HFFc6 (cell line): ENCODE measurements at places on chromosomes 5 and 9. TPM values are rescaled to one million over a fixed set of nuclear protein-coding genes. Genes with fewer than 3 reads are reported as not detected.

DNA sequence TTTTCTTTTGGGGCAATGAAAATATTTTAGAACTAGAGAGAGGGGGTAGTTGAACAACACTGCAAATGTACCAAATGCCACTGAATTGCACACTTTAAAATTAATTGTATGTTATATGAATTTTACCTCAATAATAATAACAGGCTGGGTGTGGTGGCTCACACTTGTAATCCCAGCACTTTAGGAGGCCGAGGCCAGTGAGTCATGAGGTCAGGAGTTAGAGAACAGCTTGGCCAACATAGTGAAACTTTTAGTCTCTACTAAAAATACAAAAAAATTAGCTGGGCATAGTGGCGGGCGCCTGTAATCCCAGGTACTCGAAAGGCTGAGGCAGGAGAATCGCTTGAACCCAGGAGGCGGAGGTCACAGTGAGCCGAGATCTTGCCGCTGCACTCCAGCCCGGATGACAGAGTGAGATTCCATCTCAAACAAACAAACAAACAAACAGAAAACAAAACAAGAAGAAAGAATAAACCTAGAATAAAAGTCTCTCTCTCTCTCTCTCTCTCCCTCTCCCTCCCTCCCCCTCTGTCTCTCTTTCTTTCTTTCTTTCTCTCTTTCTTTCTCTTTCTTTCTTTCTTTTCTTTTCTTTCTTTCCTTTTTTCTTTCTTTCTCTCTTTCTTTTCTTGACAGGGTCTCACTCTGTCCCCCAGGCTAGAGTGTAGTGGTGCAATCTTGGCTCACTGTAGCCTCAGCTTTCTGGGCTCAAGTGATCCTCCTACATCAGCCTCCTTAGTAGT, 91.1 kb downstream of the BASP1 start:
- DNase-seq = no peak

GRCh38 chr5:6328173-6328572, 50.2 kb downstream of the MED10 start:
- DNase-seq = no peak

DNA sequence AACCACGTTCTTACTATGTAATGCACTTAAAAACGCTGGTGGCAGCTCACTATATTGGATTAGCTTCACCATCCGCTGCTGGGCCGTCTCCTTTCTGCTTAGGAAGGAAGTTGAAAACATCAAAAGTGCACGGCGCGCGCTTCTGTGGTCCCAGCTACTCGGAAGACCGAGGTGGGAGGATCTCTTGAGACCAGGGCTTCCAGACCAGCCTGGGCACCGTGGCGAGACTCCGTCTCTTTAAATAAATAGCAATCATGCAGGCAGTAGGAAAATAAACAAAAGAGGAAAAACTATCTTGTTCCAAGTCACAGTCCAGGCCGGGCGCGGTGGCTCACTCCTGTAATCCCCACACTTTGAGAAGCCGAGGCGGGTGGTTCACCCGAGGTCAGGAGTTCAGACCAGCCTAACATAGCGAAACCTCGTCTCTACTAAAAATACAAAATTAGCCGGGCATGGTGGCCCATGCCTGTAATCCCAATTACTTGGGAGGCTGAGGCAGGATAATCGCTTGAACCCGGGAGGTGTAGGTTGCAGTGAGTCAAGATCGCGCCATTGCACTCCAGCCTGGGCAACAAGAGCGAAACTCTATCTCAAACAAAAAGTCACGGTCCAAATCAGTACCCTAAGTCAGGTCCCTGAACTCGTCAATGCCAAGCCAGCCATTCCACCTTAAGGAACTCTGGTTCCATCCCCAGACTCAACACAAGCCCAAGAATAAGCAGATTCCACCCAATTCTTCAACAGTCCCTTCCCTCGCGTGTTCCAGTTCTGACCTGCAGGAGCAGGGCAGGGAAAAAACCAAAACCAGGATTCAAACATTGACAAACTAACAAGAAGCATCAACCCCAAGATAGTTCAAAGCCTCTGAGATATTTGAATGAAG, 1.0 kb upstream of the GOLGA1 start:
- peak; percentile 20 for DNase-seq

GRCh38 chr9:126704892-126705766, 91.4 kb downstream of the LMX1B start:
- peak; percentile 44 for DNase-seq

PCDHA11 gene
- total RNA-seq = 0.10 TPM in 1 of 3 replicates, not detected in the others

ZNF782 gene
- total RNA-seq = 1.2 to 2.9 TPM (median 2.5 TPM) in 3 replicates

DNA sequence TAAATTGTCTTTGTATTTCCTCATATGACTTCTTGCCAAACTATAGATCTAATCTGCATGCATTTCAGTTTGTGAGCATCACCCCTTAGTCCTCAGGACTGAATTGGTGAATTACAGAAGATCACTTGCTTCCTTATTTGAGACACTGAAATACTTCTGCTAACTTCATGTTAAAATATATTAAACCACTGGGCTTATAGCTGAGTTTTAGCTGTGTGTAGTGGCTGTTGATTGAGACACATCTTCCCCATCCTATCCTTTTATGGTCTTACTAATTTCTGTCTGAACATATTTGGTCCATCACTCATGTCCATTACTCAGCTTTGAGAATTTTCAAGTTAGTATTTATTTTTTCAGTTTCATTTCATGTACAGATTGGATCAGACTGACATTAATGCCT, 295.9 kb downstream of the PSAT1 start:
- peak; percentile 64 for DNase-seq

IFNA13 gene
- not detected in 2 replicates for total RNA-seq

DNA sequence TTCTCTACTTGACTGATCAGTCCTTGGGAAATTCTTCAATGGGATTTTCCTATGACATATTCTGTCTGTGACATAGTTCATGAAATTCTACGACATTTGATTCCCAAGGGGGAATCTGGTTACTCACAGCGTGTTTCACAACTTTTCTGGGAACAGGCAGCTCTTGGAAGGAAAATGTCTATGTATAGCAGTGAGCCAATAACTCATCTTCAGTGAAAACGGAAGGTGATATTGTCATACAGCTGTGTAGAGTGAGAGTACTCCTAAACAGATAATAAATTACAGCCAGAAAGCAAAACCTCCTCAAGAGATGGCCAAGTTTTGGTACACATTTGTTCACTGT, 91.4 kb downstream of the C9orf152 start:
- DNase-seq = peak; percentile 91

DNA sequence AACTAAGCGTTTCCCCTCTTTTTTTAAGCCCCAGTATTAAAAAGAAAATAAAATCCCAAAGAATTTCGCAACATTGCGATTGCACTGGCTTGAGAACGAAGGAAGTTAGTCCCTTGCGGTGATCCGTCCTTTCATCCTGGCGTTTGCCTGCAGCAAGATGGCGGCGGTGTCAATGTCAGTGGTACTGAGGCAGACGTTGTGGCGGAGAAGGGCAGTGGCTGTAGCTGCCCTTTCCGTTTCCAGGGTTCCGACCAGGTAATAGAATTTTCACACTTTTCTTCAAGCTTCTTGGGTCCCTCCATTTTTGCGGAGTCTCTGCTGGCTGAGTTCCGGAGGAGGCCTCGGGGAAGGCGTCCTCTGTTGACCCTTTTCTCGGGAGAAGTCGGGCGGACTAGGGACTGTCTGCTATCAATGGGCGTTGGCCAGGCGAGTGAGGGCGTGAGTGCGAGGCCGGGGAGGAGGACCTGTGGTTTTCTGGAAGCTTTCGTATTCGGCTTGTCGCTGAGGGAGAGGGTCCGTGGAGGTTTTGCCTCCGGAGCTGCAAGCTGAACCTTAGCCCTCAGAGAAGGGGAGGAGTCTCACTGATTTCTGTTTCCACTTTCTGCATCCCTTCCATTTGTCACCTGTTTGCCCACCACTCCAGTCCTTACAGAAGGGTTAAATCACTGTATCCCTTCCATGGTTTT, at the start of gene NDUFS4:
TSS of gene NDUFS4 (plus strand) at position 134 of the 686 bp plus-strand sequence. CDS start at position 158, 24 bp downstream.
- peak; percentile 90 for DNase-seq

PCDHAC1 gene
- not detected in 2 replicates for total RNA-seq

GRCh38 chr5:141570655-141571054, 48.1 kb downstream of the DIAPH1 start:
- DNase-seq = no peak

BSPRY gene
- total RNA-seq = not detected in 2 replicates

MRPL50 gene
- 10.1 to 11.2 TPM (median 10.2 TPM) in 3 replicates for total RNA-seq

PCDHA4 gene
- not detected in 2 replicates for total RNA-seq

GRCh38 chr5:171578829-171579491, 159.5 kb downstream of the FGF18 start:
- no peak for DNase-seq

- no peak for DNase-seq
These were observed 165.5 kb downstream of the TSSK1B start for GRCh38 chr5:113269023-113269997.

NREP gene
- 32.5 to 89.1 TPM (median 82.4 TPM) in 3 replicates for total RNA-seq

GABRA1 gene
- not detected in 3 replicates for total RNA-seq

SLC25A2 gene
- 0.15 TPM in 1 of 3 replicates, not detected in the others for total RNA-seq

- DNase-seq = peak; percentile 70
These were observed 6.1 kb downstream of the SCAI start for GRCh38 chr9:125137200-125137599.

DNA sequence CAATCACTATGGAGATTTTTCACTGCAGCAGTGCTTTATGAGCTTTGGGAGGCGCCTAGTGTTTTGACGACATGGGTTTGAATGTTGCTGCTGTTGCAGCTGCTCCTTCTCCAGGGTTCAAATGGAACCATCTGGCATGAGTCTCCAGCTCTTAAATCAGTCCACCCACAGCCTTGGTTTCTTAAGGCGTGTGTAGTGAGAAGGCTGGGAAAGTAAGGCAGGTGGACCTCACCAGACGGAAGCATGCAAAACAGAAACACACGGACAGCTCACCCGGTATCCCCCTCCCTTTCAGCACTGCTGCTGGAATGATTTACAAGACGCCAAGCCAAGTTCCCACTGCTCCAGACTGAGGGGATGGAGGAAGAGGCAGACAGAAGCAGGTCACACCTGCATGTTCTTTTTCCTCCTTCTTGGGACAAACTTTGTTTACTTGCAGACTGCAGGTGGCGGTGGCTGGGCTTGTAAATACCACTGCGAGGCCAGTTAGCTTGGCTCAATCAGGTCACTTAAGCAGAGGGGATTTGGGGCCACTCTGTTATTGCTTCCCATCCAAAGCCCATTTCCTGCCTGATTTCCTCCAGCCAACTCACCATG, 47.4 kb downstream of the ADAM19 start:
- no peak for DNase-seq

PHYHD1 gene
- total RNA-seq = 7.0 to 9.7 TPM (median 7.7 TPM) in 3 replicates

ACO1 gene
- 75.9 to 89.7 TPM (median 80.4 TPM) in 3 replicates for total RNA-seq

- DNase-seq = no peak
These were observed 27.1 kb upstream of the CTXN3 start for GRCh38 chr5:127621601-127622325.

- no peak for DNase-seq
These were observed at the start of gene WNK2 for GRCh38 chr9:93183663-93184431. WNK2 (plus strand) TSS chr9:93184139; CDS start chr9:93184930, 791 bp downstream.

- DNase-seq = no peak
These were observed 221.3 kb upstream of the FTMT start for GRCh38 chr5:121630402-121630801.

DNA sequence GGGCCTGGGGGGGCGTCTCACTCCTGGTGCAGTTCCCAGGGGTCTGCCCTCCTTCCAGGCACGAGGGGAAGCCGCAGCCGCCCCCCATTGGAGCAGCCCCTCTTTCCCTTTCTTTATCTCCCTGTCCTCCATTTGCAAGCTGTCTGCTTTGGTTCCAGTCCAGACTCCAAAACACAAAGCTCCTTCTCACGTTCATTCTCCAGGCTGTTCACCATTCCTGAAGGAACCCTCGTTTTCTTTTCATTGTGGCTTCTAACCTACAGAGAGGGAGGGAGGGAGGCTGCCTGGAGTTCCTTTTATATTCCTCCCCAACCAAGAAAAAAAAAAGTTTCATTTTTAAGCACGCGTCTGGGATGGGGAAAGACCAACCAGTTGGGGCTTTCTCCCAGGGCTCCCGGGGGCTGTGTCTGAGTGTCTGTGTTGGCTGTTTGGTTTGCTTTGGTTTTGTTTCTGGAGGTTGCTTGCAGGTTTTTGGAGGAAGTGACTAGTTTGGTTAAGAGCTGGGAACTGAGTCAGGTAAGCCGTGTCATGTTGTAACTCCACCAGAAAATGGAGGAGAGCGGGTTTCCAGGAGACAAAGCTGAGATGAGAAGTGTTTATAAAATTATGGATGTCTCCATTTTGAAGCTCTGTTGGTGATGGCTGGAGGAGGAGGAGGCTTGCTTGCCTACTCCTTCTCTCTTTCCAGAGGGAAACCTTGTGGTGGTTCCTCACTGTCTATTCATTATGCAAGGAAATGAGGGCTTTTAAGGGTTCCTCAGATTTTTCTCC, 1.6 kb downstream of the ZNF462 start:
- DNase-seq = peak; percentile 34

LEAP2 gene
- total RNA-seq = 0.08 to 0.46 TPM (median 0.37 TPM) in 3 replicates

LCN1 gene
- total RNA-seq = not detected in 3 replicates

- DNase-seq = peak; percentile 28
These were observed 63.2 kb downstream of the SERINC5 start for GRCh38 chr5:80192507-80193241.

CARTPT gene
- not detected in 3 replicates for total RNA-seq

- DNase-seq = peak; percentile 6
These were observed 933.6 kb downstream of the CDH12 start for GRCh38 chr5:21919414-21920022.

- DNase-seq = no peak
These were observed 78.6 kb upstream of the MYO10 start for GRCh38 chr5:17014686-17015085.

TAF11L4 gene
- not detected in 3 replicates for total RNA-seq

DNA sequence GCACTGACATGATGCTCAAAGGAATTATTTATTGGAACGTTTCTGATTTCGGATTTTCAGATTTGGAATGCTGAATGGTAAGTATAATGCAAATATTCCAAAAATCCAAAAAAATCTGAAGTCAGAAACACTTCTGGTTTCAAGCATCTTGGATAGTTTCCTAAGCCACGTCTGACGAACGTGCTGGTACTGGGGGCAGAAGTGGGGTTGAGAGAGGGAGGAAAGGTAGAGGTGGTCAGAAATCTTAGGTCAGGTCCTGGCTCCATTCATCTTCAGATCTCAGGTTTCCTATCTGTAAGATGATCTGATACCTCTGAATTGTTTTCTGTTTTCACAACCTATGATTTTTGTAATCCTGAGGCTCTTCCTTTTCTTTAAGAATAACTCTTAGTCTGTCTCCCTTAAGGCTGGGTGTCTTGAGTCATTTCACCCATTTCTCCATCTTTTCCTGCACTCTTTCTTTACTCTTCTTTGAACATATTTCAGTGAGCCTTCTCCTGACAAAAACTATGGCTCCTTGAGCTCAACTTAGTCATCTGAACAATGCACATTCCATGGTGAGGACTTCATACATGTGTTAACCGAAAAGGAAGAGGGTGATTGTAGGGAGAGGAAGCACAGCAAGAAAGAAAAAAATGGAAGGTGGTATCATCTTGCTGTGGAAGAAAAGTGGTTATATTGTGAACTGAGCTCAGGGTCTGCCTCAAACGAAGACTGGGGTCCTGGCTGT, 3.3 kb downstream of the SGCD start:
- DNase-seq = peak; percentile 23

PCDHB16 gene
- total RNA-seq = 1.6 to 4.0 TPM (median 2.0 TPM) in 3 replicates
